Bone marrow (tissue), 2 donors: ENCODE measurements at places on chromosomes 1 and 21.
A peak's percentile ranks its signal among the peaks of the same experiment; 100 is the strongest.

DNA sequence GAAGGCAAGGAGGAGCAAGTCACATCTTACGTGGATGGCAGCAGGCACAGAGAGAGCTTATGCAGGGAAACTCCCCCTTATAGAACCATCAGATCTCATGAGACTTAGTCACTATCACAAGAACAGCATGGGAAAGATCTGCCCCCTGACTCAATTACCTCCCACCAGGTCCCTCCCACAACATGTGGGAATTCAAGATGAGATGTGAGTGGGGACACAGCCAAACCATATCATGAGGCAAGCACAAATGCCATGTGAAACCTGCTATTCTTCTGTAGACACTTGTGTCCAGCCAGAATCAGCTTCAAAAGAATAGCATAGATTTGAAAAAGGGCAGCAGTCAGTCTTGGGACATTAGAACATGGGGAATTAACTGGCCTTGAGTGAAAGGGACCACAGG lies 32.2 kb upstream of the UBE2U start:
- no peak for DNase-seq

- DNase-seq: no peak
Observed at GRCh38 chr1:89939059-89939570, 55.8 kb upstream of the ZNF326 start.

- peak; percentile 83 for DNase-seq
Observed at GRCh38 chr21:34983680-34984086, 65.4 kb downstream of the RUNX1 start.

DNA sequence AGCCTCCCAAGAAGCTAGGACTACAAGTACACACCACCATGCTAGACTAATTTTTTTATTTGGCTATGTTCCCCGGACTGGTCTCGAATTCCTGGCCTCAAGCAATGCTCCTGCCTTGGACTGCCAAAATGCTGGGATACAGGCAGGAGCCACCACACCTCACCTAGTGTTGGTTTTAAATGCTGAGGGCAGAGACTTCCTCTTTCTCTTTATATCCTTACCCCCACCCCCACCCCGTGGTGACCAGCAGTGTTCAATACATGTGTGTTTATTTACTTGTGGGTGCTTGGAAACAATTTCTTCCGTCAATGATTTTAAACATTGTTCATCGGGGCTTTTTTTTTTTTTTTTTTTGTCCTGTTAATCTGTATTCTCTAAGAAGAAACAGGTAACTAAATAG lies 158.9 kb downstream of the ZBTB18 start:
- DNase-seq: no peak

- no peak for DNase-seq
Observed at GRCh38 chr21:38958323-38958705, 152.6 kb downstream of the ETS2 start.

DNA sequence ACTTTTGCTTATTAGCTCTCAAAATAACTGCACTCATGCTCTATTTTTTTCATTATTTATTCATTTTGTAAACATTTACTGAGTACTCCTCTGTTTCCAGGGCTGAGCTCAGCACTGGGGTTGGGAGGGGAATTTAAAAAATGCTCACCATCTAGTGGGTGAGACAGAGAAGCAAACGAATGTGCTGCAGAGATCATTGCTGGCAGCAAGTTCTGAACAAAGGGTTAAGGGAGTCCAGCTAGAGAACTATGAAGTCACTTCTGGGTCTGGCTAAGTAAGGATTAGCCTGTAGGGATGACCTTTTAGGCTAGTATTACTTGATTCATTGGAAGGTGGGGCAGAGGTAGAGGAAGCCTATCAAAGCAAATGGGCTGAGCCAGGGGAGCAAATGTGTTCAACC lies 99.1 kb upstream of the ZNF644 start:
- no peak for DNase-seq

- no peak for DNase-seq
Observed at GRCh38 chr1:227490478-227490877, 72.9 kb upstream of the ZNF678 start.

GRCh38 chr1:233412812-233413211 lies 85.3 kb downstream of the MAP3K21 start:
- DNase-seq: no peak

- no peak for DNase-seq
Observed at GRCh38 chr1:235650341-235651169, 971 bp upstream of the GNG4 start.

DNA sequence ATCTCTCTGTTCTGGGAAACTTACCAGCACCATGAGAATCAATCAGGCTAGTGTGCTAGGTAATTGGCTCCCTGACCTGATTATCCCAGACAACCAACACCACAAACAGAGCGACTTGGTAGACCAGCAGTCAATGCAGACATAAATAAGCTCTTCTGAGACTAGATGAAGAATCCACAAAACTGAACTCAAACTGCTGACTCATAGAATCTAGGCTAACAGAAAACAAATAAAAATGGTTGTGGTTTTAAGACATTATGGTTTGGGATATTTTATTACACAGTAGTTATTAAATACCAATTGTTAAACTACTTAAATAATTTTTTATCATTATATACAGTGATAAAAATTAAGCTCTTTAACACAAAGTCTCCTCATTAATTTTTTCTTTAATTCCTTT lies 535.7 kb downstream of the COL11A1 start:
- no peak for DNase-seq

GRCh38 chr1:33094971-33095604 lies 14.1 kb downstream of the AZIN2 start:
- no peak for DNase-seq

- no peak for DNase-seq
Observed at GRCh38 chr1:164141797-164142196, 417.2 kb upstream of the PBX1 start.

GRCh38 chr1:90561103-90561783 lies 155.9 kb downstream of the BARHL2 start:
- no peak for DNase-seq

- DNase-seq: no peak
Observed at GRCh38 chr1:172397633-172398032, 22.9 kb upstream of the C1orf105 start.

GRCh38 chr1:198699167-198700015 lies 60.6 kb downstream of the PTPRC start:
- no peak for DNase-seq

DNA sequence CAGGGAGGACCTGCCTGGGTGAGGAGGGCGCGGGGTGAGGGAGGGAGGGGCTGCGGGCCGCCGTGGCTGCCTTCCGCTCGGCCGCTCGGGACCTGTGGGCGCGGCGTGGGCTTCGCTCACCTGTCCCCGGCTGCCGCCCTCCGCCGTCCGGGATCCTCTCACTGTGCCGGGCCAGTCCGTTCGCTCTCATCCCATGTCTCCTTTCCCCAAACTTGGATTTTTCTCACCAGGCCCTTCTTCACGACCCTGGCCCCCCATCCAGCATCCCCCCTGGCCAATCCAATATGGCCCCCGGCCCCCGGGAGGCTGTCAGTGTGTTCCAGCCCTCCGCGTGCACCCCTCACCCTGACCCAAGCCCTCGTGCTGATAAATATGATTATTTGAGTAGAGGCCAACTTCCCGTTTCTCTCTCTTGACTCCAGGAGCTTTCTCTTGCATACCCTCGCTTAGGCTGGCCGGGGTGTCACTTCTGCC lies 362 bp downstream of the ZBTB48 start:
- peak; percentile 13 for DNase-seq

GRCh38 chr1:47764461-47765046 lies 232.6 kb downstream of the TRABD2B start:
- DNase-seq: no peak

DNA sequence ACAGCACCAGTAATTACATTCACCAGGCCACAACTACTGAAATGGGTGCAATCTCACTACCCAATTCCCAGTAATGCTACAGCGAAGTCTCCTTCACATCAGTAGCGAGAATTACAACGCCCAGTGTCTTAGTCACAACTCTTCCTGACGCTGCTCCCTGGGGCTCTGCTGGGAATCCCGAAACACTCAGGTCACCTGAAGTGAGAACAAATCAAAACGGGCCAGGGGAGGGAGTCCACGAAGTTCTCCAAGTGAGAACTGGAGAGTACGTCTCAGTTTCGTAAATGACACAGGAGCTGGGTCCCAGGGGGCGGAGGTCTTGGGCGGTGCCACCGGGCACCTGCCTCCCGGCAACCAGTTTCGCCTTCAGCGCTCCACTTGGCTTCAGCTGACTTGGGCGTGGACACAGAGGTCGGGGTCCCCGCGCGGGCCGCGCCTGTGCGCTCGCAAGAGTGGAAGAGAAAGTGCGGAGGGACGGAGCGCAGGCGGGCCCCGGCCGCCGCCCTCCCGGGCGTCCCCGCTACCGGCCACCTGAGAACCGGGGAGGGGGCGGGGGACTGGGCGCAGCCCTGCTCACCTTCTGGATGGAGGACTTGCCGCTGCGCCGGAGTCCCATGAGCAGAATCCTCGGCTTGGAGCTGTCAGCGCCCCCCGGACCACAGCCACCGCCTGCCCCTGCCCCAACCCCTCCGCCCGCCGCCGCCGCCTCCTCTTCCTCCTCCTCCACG lies 575 bp downstream of the RRAGC start:
- DNase-seq: no peak

DNA sequence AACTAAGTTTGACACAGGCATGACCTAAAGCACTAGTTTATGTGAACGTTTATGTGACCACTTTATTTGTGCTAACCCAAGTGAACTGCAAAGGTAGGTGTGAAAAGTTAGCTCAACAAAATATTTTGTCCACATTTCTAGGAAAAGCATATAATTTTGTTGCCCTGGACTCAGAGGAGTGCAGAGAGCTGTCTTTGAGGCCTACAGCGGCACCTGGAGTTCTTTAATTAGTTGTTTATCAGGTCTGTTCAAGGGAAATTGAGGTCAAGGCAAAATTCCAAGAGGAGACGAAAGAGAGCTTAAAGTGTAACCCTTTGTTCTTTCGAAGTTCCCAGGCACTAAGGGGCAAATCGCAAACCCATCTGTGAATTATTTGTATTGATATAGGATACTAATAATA lies 1.3 kb downstream of the GIPC2 start:
- DNase-seq: no peak

GRCh38 chr1:41502912-41503311 lies 18.4 kb upstream of the EDN2 start:
- DNase-seq: no peak

- DNase-seq: no peak
Observed at GRCh38 chr1:159229260-159229885, 24.7 kb downstream of the ACKR1 start.

GRCh38 chr1:169906938-169907337 lies 13.2 kb upstream of the SCYL3 start:
- no peak for DNase-seq

DNA sequence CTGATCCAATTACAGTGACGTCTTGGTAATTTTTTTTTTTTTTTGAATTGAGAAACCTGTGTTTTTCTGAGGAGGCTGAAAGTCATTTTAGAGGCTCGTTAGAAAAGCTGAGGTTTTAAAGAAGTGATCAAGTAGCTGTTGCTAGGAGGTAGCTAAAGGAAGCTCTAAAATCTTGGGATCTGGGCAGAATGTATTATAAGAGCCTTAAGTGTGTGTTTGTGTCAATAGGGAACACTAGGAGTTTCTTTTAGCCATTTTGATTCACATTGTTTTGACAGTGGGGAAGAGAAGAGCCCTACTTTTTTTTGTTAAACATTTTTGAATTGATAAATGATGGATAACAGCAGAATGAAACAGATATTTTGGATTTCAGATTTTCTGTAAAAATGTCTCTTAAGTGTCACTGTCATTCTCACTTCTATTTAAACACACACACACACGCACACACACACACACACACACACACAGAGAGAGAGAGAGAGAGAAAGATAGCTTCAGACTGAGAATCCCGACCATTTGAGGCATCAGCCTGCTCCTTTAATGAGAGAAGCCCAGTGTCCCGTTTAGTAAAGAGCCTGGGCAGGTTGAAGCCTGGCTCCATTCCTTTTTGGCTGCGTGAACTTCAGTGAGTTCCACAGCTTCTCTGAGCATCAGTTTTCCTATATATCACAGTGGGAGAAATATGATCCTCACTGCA lies 79.1 kb upstream of the GPR88 start:
- no peak for DNase-seq

GRCh38 chr1:173867753-173868265 lies at the start of gene GAS5:
Gene GAS5 (minus strand): TSS chr1:173867989.
- DNase-seq: peak; percentile 99

- no peak for DNase-seq
Observed at GRCh38 chr1:103063921-103064320, 44.4 kb downstream of the COL11A1 start.

DNA sequence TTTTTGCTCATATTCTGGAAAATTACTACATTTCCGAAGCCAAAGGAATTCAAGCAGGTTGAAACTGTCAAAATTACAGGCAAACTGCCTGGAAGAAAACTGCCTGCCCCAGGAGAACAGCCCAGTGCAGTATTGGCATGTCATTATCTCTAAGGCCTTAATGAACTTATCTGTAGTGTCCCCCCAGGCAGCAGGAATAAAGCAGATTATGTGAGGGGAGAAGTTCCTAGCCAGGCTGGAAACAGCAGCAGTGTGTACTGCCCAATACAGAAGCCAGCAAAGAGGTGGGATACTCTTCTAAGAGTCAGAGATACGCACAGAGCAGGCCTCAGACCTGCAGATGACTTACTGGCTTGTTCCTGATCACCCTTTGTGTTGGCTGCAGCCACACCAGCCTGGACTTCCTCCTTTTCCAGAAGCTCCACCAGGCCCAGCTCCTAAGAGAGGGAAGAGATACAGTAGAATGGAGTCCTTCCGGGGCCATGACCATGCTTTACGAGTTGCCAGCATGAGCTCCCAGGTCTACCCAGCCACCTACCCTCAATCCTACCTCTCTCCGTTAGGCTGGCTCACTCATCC lies 11.7 kb downstream of the IQGAP3 start:
- DNase-seq: no peak

DNA sequence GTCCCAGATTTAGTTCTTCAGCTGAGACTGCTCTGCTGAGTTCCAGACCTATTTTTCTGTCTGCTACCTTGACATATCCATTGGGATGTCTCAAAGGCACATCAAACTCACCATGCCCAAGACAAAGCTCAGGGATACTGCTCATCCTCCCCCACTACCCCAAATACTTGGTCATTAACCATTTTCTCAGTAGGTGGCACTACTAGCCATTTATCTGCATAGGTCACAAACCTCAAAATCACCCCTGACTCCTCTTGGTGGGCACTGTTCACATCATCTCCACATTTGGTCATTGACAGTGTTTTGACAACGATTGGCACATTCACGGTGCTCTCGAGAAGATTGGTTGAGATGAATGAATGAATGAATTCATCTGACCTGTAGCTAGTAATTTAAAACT lies 32.1 kb downstream of the CACNA1S start:
- DNase-seq: no peak

DNA sequence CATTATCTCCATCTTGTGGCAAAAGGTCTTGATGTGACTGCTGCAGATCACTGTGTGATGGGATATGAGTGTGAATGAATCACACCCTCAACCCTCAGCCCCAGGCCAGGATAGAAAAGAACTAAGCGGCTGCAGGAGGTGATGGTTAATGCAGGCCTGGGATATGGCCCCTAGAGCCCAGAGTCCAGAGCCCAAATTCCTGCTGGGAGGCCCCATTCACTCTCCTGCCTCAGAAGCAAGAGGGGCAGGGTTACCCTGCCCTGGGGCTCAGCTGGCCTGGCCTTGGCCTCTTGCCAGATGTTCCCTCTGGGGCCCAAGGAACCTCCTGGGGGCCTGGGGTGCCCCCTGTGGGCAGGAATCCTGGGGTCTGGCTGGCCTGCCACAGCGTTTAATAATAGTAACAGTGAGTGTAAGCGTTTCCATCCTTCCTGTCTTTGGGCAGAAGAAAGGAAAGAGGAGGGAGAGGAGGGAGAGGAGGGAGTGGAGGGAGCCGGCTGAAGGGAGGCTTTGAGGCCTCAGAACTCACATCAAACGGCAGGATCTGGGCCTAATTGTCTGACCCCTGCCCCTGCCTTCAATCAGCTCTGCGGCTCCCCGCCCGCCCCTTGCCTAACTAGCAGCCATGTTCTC lies 26.2 kb downstream of the DMAP1 start:
- no peak for DNase-seq
